ENCODE measurements at places on chromosomes 1 and 21. TPM values are rescaled to one million over a fixed set of nuclear protein-coding genes. Genes with fewer than 3 reads are reported as not detected.

- no peaks in the 10 kb centered on the region for H3K27me3 ChIP-seq
- H3K4me1 ChIP-seq: peaks cover 18% of the 10 kb centered on the region
- H3K27ac ChIP-seq: no peak overlapping the region
- no peak overlapping the region for H3K4me3 ChIP-seq
- H3K36me3 ChIP-seq: no peaks in the 10 kb centered on the region
Observed at GRCh38 chr1:97091263-97091662, 369.7 kb downstream of the PTBP2 start.

GRCh38 chr1:244660595-244660994 lies 7.7 kb downstream of the DESI2 start:
- no peaks in the 10 kb centered on the region for H3K36me3 ChIP-seq
- H3K4me1 ChIP-seq: peaks cover 6% of the 10 kb centered on the region
- peaks cover 2% of the 10 kb centered on the region for H3K27me3 ChIP-seq
- no peak overlapping the region for H3K4me3 ChIP-seq
- no peak for DNase-seq
- H3K27ac ChIP-seq: no peak overlapping the region

DNA sequence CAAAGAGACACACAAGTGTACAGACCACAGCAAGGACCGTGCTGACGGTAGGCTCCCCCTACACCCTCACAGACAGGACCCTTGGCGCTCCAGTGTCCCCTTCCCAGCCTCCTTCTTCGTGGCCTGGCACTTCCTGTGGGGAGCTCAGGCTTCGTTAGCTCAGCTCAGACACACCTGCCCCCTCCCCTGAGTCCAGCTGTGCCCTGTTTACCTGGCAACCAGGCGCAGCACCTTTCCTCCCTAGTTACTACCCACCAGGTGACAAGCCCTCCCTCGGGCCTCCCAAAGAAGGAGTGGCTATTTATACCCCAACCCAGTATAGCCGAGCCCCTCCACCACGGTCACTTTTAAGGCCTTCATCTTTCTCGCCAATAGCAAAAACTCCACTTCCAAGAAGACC lies 4.7 kb downstream of the CELF3 start:
- peaks cover 15% of the 10 kb centered on the region for H3K27me3 ChIP-seq
- H3K4me3 ChIP-seq: peak overlapping the region; percentile 80
- H3K27ac ChIP-seq: peak overlapping the region; percentile 62
- H3K36me3 ChIP-seq: peaks cover 11% of the 10 kb centered on the region

Gene CA6
- not detected for total RNA-seq

DNA sequence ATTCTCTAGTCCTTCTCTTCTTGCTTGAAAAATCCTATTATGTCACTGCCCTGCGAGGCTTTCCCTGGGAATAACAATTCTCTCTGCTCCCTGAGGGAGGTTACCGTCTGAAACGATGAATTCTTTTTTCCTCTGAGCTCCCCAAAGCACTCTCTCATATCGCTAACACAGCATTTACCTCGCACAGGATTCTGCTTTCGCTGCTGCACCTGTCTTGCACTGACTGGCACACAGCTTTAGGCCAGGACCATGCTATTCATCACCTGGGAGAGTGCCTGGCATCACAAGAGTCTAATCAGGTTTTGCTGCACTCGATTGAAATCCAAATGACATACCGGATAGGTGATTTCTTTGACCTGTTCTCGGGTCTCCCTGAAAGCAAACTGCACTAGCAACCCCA lies 52.8 kb upstream of the GNG4 start:
- H3K27ac ChIP-seq: peak overlapping the region; percentile 41
- H3K36me3 ChIP-seq: no peaks in the 10 kb centered on the region
- H3K4me3 ChIP-seq: peak overlapping the region; percentile 5
- peaks cover 12% of the 10 kb centered on the region for H3K4me1 ChIP-seq
- DNase-seq: no peak

DNA sequence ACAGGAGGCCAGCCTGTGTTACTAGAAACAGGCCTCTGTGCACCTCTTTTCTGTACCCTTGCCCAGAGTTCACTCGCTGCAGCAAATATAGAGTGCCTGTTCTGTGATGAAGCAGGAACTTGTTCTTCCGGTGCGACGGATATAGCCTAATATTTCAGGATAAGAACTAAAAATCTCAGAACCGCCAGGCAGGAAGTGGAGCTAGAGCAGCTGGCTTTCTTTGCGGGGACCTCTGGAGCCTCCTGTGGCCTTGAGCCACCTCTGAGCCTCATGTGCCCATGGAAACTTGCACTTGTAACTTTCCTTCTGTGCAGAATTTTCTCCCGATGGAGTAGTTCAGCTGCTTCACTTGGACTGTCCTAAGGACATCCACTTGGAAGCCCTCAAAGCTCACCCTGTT lies 44.5 kb upstream of the VAMP3 start:
- DNase-seq: no peak
- H3K4me1 ChIP-seq: peaks cover 6% of the 10 kb centered on the region
- H3K36me3 ChIP-seq: no peaks in the 10 kb centered on the region
- peaks cover 2% of the 10 kb centered on the region for H3K27me3 ChIP-seq

DNA sequence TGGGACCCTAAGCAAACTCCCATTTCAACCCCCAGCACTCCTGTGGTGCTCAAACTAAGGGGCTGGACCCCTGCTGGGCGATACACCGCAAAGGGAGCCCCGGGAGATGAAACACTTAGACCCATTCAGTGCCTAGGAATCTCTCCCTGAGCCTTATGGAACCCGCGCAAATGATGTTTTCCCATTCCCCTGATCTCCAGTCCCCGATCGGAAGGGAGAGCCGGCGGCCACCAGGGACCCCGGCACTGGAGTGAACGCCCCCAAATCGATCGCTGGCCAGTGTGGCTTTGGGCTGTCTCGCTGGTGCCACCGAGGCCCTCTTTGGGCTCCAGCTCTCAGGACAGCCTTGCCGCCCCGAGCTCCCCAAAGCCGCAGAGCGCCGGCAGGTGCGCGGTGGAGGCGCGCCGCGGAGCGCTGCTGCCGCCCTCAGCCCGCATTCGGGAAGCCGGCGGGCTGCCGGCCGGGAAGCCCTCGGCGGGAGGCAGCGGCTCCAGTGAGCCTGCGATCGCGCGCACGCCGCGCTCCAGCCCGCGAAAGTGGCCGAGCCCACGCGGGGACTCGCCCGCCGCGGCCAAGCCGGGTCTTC lies 1.1 kb downstream of the PLXNA2 start:
- no peaks in the 10 kb centered on the region for H3K36me3 ChIP-seq
- DNase-seq: peak; percentile 70
- peaks cover 9% of the 10 kb centered on the region for H3K27me3 ChIP-seq
- H3K4me3 ChIP-seq: peak overlapping the region; percentile 93
- no peak overlapping the region for H3K27ac ChIP-seq

GRCh38 chr1:22855668-22856606 lies 116.7 kb downstream of the LACTBL1 start:
- peaks cover 6% of the 10 kb centered on the region for H3K4me1 ChIP-seq
- peak overlapping the region; percentile 12 for H3K27ac ChIP-seq
- no peak for DNase-seq

DNA sequence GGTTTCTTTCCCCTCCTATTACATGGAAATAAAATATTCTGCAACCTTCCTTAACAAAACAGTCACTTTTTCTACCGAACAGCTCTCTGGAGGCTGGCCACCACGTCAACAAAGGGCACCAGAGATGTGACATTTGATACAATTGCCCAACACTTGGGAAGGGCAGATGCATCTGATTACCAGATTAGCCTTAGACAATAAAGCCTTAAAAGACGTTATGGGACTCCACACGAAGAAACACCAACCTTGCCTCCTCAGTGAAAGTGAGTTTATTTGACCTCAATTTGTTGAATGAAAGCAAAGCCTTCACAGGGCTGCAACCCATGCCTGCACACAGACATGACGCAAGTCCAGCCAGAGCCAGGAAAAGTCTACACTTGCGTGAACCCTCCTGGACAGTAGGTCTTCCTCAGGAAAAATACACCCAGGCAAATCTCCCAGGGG lies 136.1 kb downstream of the TGFBR3 start:
- peaks cover 17% of the 10 kb centered on the region for H3K36me3 ChIP-seq
- H3K4me1 ChIP-seq: no peaks in the 10 kb centered on the region

Gene GPR37L1
- total RNA-seq: not detected

DNA sequence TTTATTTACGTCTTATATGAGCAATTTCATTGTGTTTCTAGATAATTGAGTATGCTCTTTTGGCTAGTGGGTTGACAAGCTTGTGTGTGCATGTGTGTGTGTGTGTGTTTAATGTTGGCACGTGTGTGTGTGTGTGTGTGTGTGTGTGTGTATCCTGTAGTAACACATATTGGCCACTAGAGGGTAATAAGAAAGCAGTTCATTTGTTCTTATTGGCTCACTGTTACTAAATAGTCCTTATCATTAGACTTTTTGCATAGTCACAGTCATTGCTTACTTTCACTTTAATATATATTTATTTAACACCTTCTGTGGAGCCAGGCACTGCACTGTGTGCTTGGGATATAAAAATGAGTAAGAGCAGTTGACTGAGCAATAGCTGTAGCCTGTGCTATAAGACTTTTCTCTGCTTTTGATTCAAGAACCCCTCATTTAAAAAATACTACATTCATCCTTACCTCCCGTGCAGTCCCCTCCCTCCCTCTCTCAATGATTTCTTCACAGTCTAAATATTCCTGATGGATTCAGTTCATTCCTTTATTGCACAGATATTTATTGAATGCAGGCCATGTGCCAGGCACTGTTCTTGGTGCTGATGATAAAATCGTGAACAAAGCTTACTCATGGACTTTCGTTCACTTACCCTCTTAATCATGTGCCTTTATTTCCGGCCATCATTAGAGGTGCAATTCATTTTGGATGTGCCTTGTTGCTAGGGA lies 96.7 kb downstream of the DYRK1A start:
- no peak overlapping the region for H3K4me3 ChIP-seq
- no peaks in the 10 kb centered on the region for H3K36me3 ChIP-seq
- H3K4me1 ChIP-seq: peaks cover 23% of the 10 kb centered on the region
- no peak for DNase-seq

Gene F5
- total RNA-seq: not detected

GRCh38 chr1:52119301-52120079 lies 22.4 kb upstream of the ZFYVE9 start:
- H3K27ac ChIP-seq: no peak overlapping the region
- no peaks in the 10 kb centered on the region for H3K4me1 ChIP-seq
- H3K4me3 ChIP-seq: no peak overlapping the region
- DNase-seq: no peak

DNA sequence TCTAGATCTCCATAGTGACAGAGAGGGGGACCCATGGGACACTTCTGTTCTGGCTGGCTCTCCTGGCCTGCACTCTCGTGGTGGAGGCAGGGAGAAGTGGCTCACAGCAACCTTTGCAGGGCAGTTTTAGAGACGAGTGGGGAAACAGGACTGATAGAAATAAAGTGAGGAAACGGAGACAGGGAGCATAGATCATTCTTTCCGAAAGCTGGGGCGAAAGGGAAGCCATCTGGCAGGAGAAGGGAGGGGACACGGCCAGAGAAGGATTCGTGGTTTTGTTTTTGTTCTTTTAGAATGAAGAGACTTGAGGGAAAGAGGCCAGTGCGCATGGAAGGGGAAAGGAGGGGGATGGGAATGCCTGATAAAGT lies 3.5 kb downstream of the TIE1 start:
- peaks cover 11% of the 10 kb centered on the region for H3K4me1 ChIP-seq
- H3K27me3 ChIP-seq: peaks cover 9% of the 10 kb centered on the region
- DNase-seq: no peak
- H3K36me3 ChIP-seq: peaks cover 10% of the 10 kb centered on the region
- H3K27ac ChIP-seq: peak overlapping the region; percentile 45
- peak overlapping the region; percentile 44 for H3K4me3 ChIP-seq

DNA sequence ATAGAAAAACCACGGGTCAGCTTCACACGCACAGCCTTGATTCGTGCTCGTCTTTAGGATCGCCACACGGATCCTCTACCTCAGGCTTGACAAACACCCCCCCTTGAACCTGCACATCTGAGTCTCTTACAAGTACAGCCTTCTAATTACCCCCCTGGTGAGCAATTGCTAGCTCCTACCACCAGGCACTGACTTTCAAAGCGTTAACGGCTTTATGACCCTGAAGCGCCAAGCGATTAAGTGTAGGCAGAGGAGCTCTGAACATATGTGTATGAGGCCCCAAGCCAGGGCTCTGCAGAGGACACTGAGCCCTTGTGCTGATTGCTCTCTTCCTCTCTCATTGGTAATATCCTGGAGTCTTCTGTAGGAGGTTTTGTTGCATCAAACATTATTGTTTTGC lies 55.7 kb upstream of the EPHA8 start:
- H3K27me3 ChIP-seq: no peaks in the 10 kb centered on the region
- no peak overlapping the region for H3K4me3 ChIP-seq
